ENCODE measurements at places on chromosomes 5 and 9.

GRCh38 chr9:99383536-99383935, 161.5 kb downstream of the SEC61B start:
- DNase-seq = no peak

GRCh38 chr5:180787711-180788431, 14.7 kb downstream of the MGAT1 start:
- DNase-seq = no peak

DNA sequence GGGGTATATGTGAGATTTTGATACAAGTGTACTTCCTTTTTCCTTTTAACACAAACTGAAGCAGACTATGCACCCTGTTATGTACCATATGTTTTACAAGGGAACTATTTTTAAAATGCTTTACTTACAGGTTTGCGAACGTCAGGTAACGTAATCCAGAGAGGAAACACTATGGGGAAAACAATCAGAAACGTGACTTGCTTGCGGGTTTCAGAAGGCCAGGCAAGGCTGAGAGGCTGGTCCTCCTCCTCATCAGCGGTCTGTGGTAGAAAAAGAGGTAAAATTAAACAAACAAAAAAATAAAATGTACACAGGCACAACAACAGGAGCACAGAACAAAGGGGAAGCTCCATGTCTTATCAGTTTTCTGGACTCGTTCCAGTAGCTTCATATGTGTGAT, 141.2 kb downstream of the ACER2 start:
- DNase-seq = no peak

- DNase-seq = no peak
These were observed 51.3 kb upstream of the SUB1 start for GRCh38 chr5:32534041-32534440.

GRCh38 chr9:123763910-123764588, 165.9 kb downstream of the DENND1A start:
- DNase-seq = no peak

DNA sequence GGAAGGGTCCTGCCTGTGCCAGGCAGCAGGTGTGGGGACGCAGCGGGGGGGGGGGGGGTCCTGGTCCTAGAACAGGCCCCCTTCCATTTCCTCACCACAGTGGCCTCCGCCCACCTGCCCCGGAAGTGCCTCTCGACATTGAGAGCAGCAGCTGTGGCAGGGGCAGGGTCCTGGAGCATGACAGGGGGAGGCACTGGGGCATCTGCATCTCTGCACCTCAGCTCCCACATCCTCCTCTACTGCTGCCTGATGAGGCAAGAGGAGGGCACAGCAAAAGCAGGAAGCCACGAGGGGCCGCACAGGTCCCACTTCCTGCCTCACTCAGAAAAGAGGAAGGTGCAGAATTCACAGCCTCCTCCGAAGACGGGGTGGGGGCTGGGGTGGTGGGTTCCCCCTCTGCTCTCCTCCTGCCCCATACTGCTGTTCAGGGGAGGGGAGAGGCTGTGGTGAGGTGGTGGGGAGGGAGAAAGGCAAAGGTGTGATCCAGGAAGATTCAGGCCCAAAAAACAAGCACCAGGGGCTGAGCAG, 14.8 kb downstream of the AKNA start:
- DNase-seq = peak; percentile 80

- DNase-seq = no peak
These were observed 54.1 kb downstream of the AP3S1 start for GRCh38 chr5:115895821-115896220.

DNA sequence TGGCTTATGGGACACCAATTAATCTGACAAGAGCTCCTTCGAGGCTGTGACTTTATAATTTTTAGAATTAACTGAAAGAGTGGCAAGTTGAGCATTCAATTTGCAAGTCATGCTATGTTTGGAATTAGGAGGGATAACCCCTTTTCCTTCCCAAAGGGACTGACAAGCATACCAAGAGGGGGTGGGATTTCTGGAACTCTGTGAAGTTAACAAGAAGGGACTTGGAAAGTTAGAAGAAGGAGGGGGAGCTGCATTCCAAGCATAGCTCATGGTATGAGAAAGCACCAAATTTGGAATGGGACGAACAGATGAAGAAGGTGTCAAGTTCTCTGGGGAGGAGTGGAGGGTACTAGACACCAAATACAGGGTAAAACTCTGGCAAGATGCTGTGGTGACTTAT, 8.9 kb upstream of the PALM2AKAP2 start:
- no peak for DNase-seq

DNA sequence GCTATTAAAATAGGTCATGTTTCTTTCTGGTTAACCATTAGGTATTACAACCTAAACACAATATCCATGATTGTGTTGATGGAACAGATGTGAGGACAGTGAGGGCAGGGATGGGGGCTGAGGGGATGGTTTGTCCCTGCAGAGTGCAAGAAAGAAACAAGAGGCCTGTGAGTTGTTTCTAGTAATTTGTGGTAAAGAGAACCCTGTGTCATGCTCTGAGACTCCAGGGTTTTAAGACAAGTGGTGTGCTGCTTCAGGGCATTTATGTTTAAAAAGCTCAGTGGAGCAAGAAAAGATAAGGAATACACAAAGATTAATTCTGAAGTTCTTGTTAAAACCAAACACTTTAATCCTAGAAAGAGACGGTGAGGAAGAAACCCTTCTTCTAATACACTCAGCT, 656.5 kb downstream of the TLE1 start:
- no peak for DNase-seq

DNA sequence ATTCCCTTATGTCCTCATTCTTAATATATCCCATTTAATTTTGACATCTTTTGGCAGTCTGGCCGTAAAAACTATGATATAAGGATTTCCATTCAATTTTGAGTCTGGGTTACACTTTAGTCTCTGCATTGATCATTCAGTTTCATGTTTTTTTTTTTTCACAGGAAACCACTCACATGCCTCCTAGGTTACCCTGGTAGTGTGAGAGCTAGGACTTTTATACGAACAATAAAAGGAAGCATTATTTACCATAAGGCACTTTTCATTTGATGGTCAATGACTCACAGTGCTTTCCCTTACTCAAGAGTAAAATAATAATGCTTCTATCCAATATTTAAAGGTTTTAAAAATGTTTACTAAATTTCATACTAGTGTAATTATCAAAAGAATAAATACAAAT, 16.4 kb upstream of the DMAC1 start:
- no peak for DNase-seq

DNA sequence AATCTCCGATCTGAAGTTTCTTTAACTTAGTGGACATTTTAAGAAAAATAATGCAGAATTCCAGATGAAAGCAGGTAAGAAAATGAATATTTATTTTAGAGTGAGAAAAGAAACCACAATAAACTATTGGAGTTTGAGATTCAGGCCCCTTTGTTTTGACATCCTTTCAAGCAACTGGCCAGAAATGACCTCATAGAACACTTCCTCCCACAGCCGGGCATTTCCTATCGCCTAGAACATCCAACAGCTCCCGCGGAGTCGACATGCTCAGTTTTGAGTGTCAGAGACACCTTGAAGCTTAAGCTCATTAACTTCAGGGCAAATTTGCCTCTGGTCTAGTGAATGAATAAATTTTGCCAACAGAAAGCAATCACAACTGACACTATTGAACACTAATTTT, 369.2 kb downstream of the TLE4 start:
- DNase-seq = no peak

- DNase-seq = no peak
These were observed 28.0 kb upstream of the DMRT3 start for GRCh38 chr9:948497-948896.

DNA sequence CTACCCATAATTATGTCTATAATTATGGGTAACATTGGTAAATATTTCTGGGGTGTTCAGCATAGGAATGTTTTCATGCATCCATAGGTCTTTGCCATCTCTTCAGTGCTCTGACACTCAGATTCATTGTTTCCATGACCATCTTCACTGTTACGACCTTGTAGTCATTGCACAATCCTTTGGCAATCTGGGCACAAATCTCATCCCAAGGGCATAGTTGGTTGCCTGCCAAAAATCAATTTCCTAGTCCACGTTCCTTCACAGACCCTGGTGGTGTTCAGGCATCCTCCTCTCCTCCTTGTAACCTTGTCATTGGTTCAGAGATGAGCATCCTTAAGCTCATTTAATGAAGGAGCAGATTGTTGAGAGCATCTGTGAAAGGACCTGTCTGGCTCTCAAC, 1400.7 kb downstream of the CDH12 start:
- no peak for DNase-seq

GRCh38 chr5:73160239-73160671, 12.7 kb upstream of the TMEM174 start:
- DNase-seq = no peak

GRCh38 chr5:129243039-129243438, 148.5 kb downstream of the ISOC1 start:
- no peak for DNase-seq

Measured in Ammon's horn (tissue), 1 donor.